ENCODE measurements at places on chromosomes 12 and 14. TPM values are rescaled to one million over a fixed set of nuclear protein-coding genes. Genes with fewer than 3 reads are reported as not detected.

DNA sequence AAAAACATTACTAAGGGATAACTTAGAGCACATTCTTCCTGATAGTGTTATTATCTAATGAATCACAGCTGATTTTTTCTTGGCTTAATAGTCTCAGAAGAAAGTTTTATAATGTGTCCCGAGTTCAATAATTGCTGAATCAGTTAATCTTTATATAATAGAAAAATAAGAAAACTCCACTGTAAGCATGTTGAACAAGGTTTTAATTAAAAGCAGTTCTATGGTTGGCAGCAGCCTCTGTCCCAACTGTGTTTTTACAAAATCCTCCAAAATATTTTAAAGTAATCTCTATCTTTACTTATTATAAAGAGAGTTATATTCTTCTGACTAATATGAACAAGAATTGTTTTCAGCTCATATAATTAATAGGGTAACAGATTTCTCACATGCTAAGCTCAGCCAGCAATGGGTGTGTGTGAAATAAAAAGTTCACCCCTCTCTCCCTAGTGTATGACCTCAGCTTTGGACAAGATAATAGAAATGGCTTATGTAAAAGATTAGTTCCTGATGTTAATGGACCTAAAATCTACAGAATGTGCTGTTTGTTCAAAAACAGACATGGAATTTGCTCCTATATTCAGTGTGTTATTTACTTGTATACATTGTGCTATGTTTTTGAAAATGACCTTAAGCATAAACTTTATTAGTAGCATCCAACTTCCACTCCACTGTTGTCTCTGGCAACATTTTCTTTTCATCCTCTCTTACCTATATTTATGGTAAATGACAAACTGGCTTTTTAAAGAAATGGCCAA lies 67.1 kb upstream of the DCN start:
- DNase-seq: no peak

- no peak for DNase-seq
Measured at GRCh38 chr12:19190292-19191031, 60.9 kb downstream of the PLEKHA5 start.

- no peak for DNase-seq
Measured at GRCh38 chr12:116939734-116940133, 29.0 kb downstream of the FBXW8 start.

DNA sequence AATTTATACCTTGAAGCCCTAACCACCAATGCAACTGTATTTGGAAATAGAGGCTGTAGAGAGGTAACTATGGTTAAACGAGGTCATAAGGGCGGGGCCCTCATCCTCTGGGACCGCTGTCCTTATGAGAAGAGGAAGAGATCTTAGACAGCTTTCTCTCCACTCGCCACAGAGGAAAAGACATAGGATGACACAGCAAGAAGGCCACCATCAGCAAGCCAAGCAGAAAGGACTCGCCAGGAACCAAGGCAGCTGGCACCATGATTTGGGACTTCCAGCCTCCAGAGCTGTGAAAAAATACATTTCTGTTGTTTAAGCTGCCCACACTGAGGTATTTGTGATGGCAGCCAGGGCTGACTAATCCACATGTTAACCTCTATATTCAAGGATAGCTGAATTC lies 30.4 kb upstream of the BCAT1 start:
- no peak for DNase-seq

GRCh38 chr14:51585055-51585454 lies 66.7 kb upstream of the FRMD6 start:
- DNase-seq: no peak

GRCh38 chr12:119642986-119643385 lies 24.9 kb upstream of the PRKAB1 start:
- DNase-seq: no peak

DNA sequence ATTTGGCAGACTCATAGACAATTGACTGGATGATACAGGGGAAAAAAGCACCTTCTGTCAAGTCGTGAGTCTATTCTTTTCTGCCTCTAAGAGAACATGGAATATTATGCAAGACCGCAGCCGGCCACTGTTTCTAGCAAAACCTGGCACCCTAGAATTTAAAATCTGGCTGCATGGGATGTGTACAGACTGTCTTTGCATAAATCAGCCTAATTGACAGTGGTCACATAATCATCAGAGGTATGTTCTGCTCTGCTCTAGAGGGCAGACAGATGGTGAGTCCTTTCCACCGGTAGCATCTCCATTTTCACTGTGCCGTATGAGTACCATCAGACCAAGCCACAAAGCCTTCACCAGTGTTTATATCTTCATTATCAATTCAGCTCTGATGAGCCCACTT lies 80.6 kb downstream of the KCNK10 start:
- no peak for DNase-seq

DNA sequence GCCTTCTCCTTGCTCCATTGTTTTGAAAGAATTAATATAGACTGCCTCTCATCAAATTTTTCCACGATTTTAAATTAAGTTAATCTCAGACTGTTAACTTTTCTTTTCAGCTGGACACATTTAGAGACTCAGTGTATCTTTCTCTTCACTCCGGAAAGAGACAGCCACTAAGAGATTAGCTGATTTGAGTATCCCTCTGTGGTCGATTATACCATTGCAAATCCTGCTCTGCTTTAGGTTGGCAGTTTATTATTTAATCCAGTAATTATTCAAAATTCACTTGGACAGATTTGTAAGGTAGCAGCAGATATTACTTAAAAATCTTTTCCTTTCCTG lies 588 bp upstream of the TWF1 start:
- no peak for DNase-seq

GRCh38 chr12:81021834-81022233 lies 56.0 kb upstream of the ACSS3 start:
- no peak for DNase-seq

GRCh38 chr14:26163761-26164160 lies 434.1 kb downstream of the NOVA1 start:
- DNase-seq: no peak

DNA sequence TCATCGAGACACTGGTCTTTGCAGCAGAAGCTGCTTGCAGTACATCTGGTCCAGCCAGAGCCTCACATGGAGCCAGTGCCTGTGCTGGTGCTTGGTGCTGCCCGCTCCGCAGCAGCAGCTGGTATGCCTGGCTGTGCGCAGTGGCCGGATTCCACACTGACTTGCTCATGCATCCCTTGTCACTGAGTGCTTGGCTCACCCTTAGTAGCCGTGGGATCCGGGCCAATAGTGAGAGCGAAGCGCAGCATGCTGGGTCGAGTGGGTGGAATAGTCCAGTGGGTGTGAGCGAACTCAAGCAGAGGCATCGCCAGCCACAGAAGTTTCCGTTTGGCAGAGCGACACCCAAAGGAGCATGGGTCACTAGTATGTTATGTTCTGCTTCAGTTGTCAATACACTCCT lies 10.1 kb upstream of the FBXO33 start:
- DNase-seq: no peak

- no peak for DNase-seq
Measured at GRCh38 chr14:61705017-61705416, 9.7 kb downstream of the HIF1A start.

DNA sequence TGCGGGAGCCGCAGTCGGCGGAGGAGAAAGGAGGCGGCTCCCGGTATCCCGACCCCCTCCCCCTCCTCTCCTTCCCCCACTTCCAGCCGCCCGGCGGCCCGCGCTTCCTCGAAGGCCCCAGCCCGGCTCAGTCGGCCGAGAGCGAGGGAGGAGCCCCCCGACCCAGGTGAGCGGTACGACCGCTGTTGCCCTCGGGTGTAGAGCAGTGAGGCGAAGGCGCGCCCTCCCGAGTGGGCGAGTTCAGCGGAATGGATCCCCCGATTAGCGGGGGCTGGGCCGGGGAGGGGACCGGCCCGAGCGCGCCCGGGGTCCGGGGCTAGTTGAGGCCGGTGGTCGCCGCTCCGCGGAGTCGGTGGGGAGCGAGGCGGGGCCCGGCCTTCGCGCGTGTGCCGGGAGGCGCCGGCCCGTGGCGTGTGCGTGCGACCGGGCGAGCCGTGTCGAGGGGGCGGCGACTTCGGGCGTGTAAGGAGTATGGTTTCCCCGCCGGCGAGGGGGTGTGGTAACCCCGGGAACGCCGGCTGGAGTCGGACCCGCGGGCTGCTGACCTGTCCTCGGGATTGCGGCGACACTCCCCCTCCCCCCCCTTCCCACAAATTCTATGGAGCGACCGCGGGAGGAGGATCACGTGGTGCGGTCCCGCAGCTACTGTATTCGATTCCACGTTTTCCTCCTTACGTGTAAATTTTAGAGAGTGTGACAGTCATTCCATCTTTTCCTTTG lies 501 bp downstream of the RIMKLB start:
- no peak for DNase-seq

- DNase-seq: no peak
Measured at GRCh38 chr12:82690006-82690405, 3.3 kb downstream of the TMTC2 start.

DNA sequence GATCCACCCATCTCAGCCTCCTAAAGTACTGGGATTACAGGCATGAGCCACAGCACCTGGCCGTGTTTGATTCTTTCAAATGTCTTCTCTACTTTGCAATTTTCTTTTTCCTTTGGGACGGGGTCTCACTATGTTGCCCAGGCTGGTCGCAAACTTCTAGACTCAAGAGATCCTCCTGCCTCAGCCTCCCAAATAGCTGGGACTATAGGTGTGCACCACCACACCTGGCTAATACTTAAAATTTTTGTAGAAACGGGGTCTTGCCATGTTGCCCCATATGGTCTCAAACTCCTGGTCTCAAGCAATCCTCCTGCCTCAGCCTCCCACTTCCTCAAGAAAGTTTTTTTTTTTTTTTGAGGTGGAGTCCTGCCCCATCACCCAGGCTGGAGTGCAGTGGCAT lies 1.7 kb downstream of the GATC start:
- DNase-seq: no peak

GRCh38 chr14:69424149-69424923 lies 25.8 kb downstream of the SLC39A9 start:
- DNase-seq: no peak

DNA sequence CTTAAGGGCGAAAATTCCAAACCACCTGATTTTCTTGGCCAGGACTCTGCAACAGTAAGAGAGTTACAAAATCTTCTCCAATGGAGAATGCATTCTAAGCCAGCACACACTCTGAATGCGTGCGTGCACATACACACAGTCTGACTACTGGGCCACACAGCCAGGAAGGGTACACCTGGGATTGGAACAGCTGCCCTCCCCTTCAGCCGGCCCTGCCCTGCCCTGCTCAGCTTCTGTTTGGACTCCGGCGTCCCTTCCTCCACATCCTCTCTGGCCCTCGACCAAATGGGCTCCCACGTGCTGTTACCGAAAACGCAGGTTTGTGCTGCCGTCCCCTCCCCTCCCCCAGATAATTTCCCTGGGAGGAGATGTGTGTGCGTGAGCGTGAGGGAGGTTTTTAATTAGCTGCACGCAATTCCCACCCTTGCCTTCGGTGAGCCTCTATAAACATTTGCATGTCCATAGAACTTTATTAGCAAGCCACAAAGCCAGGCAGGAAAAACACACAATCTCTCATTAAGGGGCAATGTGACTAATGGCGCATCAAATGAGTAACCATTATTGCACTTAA lies 43.0 kb downstream of the CCNK start:
- no peak for DNase-seq

The SERPINA3 gene
- total RNA-seq: 130 TPM

The SOCS2 gene
- total RNA-seq: 87.9 TPM

The RARG gene
- 14.3 TPM for total RNA-seq

The MAP3K9 gene
- total RNA-seq: 1.7 TPM

The TMEM19 gene
- total RNA-seq: 20.0 TPM

The RGS6 gene
- 27.3 TPM for total RNA-seq

The PTPRR gene
- 0.24 TPM for total RNA-seq

The GDF3 gene
- total RNA-seq: not detected

The ATF7IP gene
- 39.2 TPM for total RNA-seq

The TUBA1C gene
- total RNA-seq: 67.8 TPM

The SLC39A2 gene
- total RNA-seq: not detected

The ERP27 gene
- total RNA-seq: 0.56 TPM

The CIROP gene
- not detected for total RNA-seq

The PTPN6 gene
- total RNA-seq: 19.8 TPM

The RNASE7 gene
- not detected for total RNA-seq

The FAM181A gene
- not detected for total RNA-seq

The SPATA7 gene
- total RNA-seq: 7.9 TPM

The ANO2 gene
- total RNA-seq: 7.0 TPM

The RTL1 gene
- total RNA-seq: not detected
